ENCODE measurements at places on chromosomes 12 and 14.
A peak's percentile ranks its signal among the peaks of the same experiment; 100 is the strongest.

GRCh38 chr14:91229743-91230200 lies 14.7 kb downstream of the GPR68 start:
- peak; percentile 75 for DNase-seq

- no peak for DNase-seq
Measured at GRCh38 chr14:56217380-56218045, 99.3 kb downstream of the PELI2 start.

GRCh38 chr14:71332476-71332875 lies 425.2 kb downstream of the PCNX1 start:
- no peak for DNase-seq

DNA sequence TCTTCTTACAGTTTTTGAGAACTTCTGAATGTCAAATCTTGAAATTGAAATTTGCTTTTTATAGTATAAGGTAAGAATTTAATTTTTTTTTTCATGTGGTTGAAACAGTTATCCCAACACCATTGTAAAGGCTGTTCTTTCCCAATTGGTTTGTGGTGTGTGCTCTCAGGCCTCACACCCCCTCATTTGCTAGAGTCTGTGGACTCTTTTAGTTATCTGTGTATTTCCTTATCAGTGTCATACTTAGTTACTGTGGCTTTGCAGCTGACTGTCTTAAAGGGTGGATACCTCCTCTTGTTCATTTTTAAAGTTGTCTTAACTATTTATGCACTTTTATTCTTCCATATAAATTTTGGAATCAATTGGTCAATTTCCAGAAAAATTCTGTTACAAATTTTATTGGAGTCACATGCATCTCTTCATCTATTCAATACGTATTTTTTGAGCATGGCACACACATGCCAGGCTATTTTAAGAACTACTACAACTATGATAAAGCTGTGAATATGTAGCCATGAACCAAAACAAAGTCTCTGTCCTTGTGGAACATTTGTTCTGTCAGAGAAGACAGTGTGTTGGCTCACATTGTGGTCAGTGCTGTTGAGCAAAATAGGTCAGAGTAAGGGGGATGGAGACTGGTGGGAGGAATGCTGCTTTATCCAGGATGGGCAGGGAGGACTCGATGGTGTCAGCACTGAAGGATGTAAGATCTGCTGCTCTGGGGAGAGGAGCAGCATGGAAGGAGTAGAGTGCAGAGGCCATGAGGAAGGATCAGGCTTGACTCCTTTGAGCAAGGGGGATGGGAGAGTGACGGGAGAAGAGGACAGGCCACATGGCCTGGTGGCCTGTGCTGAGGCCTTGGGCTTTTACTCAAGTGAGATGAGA lies 24.1 kb downstream of the FGF23 start:
- DNase-seq, result no peak

DNA sequence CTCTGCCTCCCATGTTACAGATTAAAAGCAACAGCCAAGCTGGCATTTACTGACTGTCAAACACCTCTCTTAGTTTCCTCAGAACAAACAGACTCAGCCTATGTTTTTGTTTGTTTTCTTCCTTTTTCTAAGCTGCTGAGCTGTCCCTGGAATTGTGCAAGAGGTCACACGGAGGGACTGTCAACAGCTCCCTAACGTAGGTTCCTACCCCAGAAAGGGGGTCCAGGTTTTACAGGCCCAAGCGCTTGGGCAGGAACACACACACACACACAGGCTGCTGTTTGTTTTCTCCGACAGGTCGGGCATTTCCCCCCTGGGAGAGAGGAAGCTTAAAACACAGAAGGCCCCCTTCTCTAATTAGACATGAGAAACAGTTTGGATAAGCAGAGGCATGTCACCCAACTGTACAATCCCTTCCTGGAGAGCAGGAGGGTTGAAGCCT lies 739.6 kb upstream of the TBX3 start:
- no peak for DNase-seq

DNA sequence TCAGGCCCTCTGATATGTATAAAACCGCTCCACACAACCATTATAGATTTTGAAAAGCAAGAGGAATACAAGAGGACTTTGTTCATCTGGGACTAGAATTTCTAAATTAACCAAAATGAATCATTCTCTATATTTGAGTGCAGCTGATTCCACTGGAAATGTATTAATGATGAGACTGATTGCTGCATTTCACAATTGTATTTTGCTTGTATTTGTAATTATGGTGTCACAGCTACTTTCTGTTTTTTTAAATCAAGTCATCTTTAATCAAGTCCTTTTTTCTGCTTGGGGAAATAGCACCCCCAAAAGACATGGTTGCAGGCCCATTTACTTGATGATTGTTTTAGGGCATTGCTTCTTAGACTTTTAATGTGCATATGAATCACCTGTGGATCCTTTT lies 162.4 kb downstream of the KICS2 start:
- DNase-seq, result no peak

- DNase-seq, result no peak
Measured at GRCh38 chr12:52271158-52271557, 3.3 kb upstream of the KRT86 start.

DNA sequence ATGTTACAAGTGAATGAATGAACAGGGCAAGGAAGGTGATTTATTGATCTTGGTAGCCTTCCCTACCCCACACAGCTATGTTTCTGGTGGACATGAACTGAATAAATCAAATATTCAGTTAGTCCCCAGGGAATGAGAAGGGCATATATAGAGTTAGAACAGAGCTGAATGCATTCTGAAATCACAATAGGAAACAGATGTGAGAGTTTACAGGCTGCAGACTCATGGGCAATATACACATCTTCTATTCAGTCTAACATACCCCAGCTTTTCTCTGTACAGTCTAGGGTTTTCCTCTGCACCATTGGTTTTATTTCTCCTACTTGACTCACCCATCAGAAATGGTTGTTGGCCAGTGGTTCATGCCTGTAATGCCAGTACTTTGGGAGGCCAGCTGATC lies 7.3 kb upstream of the STX2 start:
- no peak for DNase-seq

GRCh38 chr12:24201258-24201970 lies 251.9 kb upstream of the SOX5 start:
- peak; percentile 14 for DNase-seq

GRCh38 chr12:52949413-52950331 lies 754 bp downstream of the KRT18 start:
- no peak for DNase-seq

- no peak for DNase-seq
Measured at GRCh38 chr14:90534091-90534837, 137.4 kb downstream of the CALM1 start.

DNA sequence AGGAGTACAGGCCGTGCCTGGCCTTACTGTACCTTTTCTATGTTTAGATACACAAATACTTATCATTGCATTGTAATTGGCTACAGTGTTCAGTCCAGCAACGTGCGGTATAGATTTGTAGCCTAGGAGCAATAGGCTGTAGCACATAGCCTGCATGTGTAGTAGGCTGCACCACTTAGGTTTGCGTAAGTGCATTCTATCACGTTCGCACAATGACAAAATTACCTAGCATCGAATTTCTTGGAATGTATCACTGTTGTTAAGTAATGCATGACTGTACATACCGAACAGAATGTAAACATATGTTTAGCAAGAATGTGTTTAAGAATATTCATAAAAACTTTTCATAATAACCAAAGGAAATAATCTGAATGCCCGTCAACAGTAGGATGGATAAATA lies 31.9 kb downstream of the VRTN start:
- no peak for DNase-seq

DNA sequence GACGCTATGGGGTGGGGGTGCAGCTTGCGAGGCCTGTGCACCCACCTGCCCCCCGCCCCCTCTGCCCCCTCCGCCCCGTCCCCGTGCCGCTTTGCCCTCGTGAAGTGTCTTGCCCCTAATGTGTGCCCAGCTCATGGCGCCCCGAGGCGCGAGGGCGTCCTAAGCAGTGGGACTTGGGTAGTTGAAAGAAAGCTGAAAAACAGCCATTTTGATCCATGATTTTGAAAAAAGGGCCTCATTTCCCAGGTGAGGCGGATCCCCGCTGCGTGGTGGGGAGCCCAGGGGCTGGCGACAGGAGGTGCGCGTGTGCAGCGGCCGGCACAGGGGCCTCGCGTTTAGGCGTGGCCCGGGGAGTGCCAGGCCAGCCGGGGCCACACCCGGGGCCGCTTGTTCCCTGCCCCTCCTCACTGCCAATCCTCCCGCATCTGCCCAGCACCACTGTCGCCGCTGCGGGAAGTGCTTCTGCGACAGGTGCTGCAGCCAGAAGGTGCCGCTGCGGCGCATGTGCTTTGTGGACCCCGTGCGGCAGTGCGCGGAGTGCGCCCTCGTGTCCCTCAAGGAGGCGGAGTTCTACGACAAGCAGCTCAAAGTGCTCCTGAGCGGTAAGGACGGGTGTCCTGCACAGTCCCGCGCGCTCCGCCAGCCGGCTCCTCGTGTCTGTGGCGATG lies 11.8 kb downstream of the ZFYVE21 start:
- DNase-seq, result no peak

DNA sequence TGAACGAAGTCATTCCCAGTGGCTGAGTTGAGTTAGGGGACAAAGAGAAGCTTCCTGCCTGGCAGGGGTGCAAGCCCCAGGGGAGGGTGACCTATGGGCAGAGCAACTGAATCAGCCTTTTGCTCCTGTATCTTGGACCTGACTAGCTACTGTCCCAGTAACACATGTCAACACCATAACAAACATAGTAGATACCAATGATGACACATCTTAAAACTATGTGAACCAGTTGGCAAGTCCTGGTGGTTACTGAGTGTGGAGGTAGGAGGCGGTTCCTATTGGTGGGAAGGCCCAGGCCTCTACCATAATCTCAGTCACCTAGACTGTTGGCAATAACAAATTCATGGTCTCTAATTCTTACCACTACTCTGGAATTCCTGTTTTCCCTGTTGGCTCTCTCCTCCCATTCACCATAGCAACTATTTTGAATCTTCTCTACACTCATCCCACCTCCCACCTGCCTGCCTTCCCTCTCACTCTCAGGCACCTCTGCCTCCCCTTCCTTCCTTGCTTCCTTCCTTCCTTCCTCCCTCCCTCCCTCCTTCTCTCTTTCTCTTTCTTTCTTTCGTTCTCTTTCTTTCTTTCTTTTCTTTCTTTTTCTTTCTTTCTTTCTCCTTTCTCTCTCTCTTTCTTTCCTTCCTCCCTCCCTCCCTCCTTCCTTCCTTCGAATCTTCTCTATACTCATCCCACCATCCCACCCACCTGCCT lies 8.1 kb upstream of the P2RX7 start:
- no peak for DNase-seq

- DNase-seq, result no peak
Measured at GRCh38 chr14:34538871-34539406, 562 bp downstream of the EAPP start.

- DNase-seq, result peak; percentile 65
Measured at GRCh38 chr14:75307700-75308379, 29.2 kb downstream of the FOS start.

GRCh38 chr14:70735043-70735442 lies 74.3 kb downstream of the MAP3K9 start:
- DNase-seq, result no peak

GRCh38 chr12:45400991-45401390 lies 185.1 kb downstream of the ANO6 start:
- no peak for DNase-seq

GRCh38 chr14:100019156-100019744 lies 46.0 kb upstream of the EVL start:
- no peak for DNase-seq

- DNase-seq, result no peak
Measured at GRCh38 chr12:27513155-27513824, 10.7 kb upstream of the PPFIBP1 start.

GRCh38 chr12:7146906-7147305 lies 16.7 kb downstream of the CLSTN3 start:
- DNase-seq, result no peak

- DNase-seq, result no peak
Measured at GRCh38 chr14:24258548-24259265, 4.3 kb downstream of the TGM1 start.

DNA sequence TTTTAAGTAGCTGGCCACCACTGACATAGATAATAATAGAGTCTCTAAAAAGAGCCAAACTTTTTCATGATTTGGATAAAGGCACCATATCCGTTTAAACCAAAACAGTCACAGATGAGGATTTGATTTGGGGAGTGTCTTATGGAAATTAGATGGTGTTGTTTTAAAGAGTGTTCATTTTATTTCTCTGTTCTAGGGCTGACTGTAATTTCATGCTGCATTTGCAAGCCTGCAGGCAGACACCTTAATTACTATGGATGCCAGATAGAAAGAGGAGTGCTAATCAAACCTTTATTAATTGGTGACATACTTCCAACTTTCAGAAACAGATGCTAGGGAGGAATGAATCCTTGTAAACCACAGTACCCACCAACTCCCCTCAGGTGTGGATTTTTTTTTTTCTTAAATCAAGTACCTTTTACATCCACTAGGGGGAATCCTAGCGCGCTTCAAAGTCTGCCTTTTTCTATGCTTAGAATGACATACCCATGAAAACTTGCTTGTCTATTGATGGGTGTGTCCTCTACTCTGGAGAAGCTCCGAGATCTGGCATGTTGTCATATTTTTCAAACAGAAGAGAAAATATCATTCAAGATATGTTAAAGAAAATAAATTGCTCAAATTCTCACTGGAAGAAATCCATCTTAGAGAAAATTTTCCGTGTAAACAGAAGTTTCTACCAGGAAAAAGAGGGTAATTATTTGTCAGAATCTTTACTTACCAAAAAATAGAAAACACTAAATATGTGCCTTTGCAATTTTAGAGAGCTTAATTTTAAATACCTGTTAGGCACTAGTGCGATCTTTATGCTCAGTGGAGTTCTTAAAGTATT lies 14.2 kb upstream of the PLXNC1 start:
- DNase-seq, result no peak

DNA sequence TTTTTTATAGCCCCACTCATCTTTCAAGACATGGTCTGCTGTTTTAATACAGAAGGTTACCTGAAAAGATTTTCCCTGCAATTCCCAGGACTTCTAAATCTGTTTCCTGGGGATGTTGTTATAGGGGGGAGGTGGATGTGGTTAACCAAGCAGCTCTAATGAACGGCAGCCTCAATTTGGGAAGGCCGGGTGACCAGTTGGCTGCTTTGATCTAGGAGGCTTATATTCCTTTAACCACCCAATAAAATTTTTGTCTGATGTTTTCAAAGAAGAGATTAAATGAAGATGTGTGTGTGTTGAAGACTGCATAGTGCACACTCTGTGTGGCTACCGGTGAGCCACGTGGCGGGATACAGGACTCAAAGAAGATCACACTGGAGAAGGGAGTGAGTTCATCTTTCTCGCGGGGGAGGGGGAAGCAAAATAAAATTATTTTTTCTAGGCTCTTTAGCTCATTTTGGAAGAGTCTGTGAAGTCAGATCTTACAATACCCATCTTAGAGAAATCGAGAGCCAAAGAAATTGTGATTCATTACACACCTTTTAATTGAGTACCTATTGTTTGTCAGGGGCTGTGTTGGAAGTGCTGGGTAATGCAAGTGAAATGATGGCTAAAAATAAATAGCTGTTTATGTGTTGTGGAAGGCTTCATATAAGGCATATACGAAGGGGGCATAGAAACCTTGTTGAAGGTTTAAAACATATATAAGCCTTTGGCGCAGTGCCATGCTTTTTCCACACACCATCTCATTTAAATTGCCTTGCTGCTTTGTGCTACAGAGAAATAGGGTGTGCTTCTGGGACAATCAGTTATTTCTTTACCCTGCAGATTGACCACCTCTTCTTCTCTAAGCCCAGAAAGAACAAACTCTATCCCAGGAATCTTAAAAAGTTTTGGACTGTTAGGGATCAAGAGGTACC lies 18.5 kb downstream of the ELK3 start:
- DNase-seq, result no peak

Data from GM06990 (cell line).